NCI-H1105 (cell line): ENCODE measurements at places on chromosomes 12 and 14.

DNA sequence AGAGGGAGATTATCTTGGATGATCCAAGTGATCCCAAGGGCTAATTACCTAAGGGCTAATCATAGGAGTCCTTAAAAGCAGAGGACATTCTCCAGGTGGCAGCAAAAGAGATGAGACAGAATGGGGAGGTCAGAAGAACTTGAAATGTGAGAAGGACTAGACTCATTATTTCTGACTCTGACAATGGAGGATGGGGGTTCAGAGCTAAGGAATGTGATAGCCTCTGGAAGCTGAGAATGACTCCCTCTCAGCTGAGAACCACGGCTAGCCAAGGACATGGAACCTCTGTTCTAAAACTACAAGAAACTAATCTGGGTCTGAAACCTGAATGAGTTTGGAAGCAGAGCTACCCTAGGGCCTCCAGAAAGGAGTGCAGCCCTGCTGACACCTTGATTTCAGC is 35.6 kb upstream of the ANKS1B start:
- DNase-seq, result no peak

- DNase-seq, result no peak
Measured at GRCh38 chr14:95488376-95489213, 27.9 kb downstream of the SYNE3 start.

DNA sequence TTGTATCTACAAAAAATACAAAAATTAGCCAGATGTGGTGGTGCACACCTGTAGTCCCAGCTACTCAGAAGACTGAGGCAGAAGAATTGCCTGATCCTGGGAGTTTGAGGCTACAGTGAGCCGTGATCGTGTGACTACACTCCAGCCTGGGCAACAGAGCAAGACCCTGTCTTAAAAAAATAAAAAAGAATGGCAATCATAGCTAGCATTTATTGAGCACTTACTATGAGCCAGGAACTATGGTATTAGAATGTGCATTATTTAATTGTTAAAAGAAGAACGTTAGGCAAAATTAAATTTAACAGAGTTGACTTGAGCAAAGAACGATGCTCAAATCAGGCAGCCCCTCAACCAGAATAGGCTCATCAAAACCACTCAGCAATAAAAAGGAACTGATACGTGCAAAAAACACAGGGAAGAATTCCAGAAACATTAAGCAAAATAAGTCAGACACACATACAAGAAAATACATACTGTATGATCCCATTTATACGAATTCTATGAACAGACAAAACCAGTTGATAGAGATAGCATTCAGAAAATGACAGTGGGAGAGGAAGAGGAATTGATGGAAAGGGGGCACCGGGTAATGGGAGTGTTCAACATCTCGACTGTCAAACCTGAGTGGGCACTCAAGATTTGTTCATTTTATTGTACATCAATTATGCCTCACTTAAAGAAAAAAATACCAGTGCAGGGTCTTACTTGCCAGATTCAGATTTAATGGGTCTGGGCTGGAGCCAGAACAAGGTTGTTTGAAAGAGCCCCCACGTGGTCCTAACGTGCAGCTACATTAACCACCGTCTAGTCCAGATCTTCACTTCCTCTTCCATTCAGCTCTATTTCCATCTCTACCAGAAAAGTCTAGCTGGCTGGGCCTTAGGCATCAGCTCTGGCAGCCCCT is 8.0 kb downstream of the SCNN1A start:
- DNase-seq, result no peak

- no peak for DNase-seq
Measured at GRCh38 chr12:57106021-57106708, 5.0 kb downstream of the STAT6 start.

DNA sequence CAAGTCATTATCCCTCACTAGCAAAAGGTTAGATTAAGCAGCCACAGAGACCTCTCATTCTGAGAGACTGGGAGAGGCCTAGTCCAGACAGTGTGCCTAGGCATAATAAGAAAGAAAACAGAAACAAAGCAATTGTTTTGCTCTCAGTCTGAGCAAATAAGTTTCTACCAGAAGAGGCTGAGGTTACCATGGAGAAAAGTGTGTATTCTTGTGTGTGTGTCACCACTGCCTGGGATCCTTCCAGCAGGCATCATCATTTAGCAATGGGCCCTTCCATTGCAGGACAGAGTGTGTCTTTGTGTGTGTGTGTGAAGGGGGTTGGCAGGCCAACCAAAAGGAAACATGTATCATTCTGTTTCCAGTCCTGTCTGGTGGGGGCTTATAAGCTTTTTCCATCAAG is 3.7 kb downstream of the EFS start:
- no peak for DNase-seq

DNA sequence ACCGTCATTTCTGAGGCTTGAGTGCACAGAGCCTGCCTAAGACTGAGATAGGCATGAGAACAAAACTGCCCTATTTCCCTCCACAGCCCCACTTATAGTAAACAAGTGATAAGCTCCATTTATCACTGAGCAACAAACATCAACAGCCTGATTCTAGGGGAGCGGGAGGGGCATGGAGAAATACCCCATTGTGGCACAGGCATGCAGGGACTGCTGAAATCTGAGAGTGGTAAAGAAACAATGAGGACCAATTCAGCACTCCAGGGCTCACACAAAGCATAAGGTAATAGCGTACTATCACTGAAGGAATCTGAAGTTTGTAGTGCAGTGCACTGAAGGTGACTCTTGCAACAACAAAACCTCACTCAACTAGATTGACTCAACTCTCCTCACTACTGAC is 186.7 kb downstream of the ANO2 start:
- no peak for DNase-seq

- DNase-seq, result peak; percentile 56
Measured at GRCh38 chr14:83300476-83301064, 1766.9 kb upstream of the SEL1L start.

DNA sequence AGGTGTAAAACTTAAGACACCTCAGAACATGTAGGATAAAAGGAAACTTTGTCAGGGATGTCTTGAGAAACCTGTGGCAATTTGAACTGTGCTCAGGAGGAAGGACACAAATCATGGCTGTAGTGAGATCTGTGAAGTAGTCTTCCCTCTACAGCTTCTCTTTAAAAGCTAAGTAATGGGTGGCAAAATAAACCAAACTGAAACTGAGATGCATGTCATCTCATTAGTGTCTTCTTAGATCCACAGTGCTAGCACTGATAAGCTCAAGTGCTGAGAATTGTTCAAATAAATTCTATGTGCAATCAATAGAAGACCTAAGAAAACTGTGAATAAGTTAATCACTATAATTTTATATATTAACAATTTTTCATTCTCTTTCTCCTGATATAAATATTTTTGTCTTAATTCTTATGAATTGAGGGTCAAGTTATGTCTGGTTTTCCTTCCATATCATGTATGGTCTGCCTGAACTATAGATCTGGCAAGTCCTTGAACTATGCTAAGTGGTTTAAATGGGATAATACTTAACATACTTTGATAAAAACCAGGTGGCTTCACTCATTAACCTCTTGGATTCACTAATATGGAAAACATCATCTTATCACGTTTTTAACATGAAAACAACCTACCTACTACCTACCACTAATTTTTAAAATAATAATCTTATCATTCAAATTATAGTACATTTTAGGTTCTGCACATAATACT is 27.2 kb downstream of the SYT1 start:
- no peak for DNase-seq

GRCh38 chr12:129607301-129607700 is 296.5 kb downstream of the TMEM132D start:
- DNase-seq, result no peak

DNA sequence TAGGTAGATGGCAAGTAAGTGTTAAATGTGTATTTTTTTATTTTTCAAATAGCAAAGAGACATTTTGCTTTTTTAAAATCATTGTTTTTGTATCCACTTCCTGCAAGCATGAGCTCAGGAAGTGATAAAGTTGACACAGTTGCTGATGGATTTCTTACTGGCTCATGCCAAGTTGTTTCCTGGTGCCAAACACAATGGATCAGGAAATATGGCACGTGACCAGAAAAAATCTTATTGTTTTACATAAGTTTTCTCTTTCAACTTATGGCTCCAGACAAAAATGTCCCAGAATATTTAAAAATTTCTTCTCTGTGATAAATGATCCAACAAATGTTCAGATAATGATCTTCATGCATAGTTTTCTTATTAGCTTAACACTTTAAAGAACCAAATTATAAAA is 1279.1 kb upstream of the FLRT2 start:
- DNase-seq, result no peak

GRCh38 chr12:131464081-131464480 is 246.8 kb upstream of the SFSWAP start:
- no peak for DNase-seq

- no peak for DNase-seq
Measured at GRCh38 chr14:34013721-34014060, 62.8 kb upstream of the EGLN3 start.

DNA sequence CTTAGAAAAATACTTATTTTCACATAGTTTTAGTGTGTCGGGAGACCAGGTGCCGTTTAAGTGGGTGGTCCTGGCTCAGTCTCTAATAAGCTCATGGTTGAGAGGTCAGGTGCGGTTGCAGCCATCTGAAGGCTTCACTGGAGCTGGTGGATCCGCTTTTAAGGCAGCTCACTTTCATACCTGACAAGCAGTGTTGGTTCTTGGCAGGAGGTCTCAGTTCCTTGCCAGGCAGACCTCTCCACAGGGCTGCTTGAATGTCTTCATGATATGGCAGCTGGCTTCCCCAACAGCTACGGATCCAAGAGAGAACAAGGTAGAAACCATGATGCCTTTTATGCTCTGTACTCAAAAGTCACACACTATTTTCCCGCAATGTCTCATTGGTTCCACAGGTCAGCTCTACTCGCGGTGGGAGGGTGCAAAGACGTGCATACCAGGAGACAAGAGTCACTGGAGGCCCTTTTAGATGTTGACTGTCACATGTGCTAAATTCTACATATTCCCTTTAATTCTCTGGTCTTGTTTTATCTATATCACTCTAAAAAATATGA is 8.0 kb upstream of the ZDHHC17 start:
- DNase-seq, result no peak

- no peak for DNase-seq
Measured at GRCh38 chr12:49220972-49221371, 32.1 kb upstream of the TUBA1A start.

DNA sequence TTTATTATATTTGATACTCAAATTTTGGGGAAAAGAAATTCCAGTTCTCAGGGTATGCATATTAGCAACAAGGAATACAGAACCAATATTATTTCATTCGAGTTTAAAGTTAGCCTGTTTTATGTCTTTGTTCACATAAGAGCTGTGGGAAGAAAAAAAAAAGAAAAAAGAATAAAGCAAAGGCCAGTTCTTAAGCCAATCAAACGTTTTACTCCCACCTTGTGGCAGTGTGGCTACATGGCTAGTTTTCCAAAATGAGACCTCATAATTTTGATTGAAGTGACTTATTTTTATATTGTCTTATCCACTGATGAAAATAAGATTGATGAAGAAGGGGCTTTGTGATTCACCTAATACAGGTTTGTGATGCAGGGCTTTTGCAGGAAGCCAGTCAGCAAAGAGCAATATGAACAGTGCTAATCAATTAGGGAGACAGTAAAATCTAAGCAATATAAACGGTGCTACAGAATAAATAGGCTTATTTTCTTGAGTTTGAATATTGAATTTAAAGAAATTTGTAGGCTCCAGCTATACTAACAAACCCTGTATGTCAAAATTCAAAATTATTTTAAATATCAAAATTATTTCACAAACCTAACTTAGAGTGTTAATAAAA is 624.1 kb upstream of the FOXG1 start:
- DNase-seq, result peak; percentile 49

DNA sequence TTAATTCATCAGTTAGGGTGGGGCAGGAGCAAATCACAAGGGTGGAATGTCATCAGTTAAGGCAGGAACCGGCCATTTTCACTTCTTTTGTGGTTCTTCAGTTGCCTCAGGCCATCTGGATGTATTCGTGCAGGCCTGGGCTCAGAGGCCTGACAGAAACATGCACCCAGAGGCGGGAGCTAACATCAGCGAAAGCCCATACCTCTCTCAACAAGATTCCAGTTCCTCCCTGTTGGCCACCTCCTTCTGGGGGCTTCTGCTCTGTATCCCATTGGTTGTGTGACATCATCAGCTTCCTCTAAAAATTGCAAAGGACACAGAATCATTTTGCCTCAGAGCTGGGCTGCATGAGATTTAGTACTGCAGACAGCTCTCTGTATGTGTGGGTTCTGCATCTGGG is 134.3 kb downstream of the ZNF664 start:
- DNase-seq, result no peak

DNA sequence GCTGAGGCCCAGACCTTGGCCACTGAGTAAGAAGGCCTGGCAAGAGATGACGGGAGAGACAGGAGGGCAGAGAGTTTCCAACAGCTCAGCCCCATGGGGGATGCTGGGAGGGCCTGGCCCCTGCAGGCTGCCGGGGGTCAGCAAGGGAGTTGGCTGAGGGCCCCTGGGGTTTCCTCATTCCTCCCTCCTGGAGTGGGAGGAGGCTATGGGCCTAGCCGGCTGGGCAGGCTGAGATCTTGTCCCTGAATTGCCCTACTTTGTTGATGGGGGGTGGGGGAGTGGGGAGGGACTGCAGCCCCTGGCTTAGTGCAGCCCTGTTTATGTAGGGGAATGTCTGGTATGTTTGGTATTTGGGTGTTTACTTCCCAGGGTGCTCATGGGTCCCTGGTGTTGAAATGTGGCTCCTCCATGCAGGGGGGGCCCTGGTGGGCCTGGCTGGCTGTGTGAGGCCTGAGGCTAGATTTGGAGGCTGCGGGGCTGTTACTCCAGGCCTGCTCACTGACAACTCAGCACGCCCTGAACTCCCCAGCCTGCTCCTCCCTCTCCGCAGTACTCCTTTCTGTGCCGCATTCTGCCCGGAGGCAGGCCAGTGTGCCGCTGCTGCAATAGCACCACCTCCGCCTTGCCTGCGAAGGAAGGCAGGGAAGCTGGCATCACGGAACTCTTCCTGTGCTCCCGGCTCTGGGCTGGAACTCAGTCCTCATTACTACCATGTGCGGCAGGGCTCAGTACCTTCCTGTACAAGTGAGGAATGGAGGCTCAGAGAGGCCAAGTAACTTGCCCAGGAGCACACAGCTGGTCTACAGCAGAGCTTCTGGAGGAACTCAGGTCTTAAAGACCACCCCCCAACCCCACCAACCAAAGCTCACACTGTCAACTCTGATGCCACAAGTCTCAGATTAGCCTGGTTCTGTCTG is 25.3 kb downstream of the JDP2 start:
- no peak for DNase-seq

GRCh38 chr12:43973993-43974392 is 138.1 kb downstream of the TMEM117 start:
- DNase-seq, result no peak

DNA sequence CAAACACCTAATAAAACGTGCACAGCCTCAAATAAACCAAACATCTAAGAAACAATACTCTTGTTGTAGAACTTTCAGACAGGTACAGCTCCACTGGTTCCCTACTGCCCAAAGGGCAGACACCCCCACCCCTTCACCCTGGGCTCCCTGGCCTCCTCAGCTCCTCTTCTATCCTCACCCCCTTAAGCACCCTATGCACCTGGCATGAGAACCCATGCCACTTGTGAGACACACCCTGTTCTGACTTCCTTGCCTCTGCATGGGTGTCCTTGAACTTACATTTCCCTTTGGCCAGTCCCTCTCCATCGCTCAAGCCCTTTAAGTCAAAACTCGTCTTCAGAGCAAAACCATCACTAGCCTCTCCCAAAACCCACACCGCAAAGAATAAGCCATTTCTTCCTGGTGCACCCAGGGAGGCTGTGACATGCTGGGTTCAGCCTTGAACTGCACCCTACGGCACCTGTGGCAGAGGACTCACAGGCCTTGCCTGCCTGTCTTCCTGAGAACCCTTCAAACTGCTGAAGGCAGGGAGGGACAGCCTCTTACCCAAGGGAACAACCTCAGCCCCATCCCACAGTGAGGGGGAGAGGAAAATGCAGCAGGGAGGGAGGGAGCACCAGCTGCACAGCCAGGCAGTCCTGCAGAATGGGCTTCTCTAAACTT is 12.6 kb upstream of the ACTR6 start:
- no peak for DNase-seq
